ENCODE measurements at places on chromosomes 4 and X. TPM values are rescaled to one million over a fixed set of nuclear protein-coding genes. Genes with fewer than 3 reads are reported as not detected.

- no peak for DNase-seq
Observed at GRCh38 chr4:115275615-115276014, 162.2 kb upstream of the NDST4 start.

The HMX1 gene
- not detected for total RNA-seq

DNA sequence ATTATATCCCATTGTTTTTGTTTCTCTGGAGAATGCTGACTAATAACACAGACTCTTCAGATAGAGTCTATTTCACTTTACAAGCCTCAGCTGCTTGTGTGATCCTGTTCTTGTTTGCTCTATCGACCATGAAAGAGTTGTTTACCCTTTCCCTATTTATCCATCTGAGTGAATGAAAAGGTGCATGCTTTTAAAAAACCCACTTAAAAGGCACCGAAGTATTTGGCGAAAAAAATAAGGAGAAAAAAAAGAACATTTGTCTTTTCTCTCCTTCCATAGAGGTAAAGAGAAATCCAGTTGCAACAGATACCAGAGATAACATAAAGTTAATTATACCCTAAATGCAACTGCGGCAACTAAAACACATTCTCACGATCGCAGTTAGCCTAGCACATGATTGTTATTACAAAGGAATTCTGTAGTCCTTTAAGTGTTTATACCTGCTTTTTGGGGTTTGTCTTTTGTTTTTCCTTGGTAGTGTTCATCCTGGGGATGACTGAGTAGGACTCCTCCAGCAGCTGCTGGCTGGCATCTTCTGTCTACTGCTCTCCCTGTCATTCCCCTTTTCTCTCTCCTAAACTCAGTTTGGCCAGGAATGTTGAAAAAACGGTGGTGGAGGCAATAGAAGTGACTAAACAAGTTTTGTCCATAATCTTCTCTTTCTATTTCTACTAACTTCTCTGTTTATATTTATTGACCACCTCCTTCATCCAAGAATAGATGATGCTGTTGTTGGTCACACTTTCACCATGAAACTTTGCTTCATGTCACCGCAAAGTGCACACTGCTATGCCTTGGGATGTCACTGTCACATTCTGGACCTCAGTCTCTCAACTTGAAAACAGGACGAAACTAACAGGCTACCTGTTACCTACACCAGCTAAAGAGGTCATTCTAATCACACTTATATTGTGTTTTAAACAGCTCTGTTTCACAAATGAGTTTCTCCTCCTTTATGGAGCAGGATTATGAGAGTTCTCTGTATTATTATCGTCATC, 41.9 kb upstream of the FRAS1 start:
- DNase-seq = no peak

The TLR8 gene
- total RNA-seq = not detected

DNA sequence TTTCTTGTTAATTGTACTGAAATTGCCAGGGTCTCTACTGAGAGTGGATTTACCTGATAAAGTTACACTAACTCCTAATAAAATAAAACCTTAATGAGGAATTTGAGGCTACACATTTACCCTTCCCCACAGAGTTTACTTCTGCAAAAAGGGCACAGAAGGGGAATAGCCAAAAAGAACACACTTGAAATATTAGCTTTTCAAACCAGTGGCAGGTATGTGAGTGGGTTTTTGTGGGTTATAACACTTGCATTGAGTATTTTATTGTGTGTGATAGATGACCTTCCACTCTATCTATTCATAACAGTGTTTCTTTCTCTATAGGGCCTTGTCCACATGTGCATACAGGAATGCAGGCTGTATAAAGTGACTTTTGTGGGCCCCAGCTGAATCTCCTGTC, 5.0 kb upstream of the GPR174 start:
- DNase-seq = no peak

DNA sequence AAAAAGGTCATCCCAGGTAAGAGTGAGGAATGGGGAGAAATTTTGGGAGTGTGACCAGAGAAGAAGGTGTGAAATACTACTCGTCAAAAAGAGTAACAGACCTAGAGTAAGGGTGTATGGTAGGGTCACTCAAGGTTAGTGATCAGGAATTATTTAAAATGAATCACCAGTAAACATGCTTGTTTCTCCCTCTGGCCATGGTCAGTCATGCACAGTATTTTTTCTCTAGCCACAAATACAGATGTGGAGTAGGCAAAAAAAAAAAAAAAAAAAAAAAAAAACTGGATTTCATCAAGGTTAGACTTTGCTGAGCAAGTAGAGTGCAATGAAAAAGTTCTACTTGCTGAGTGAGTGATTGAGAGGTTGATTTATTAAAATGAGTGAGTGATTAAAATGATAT, 34.2 kb upstream of the SLIT2 start:
- DNase-seq = no peak

The MGAT4D gene
- not detected for total RNA-seq

DNA sequence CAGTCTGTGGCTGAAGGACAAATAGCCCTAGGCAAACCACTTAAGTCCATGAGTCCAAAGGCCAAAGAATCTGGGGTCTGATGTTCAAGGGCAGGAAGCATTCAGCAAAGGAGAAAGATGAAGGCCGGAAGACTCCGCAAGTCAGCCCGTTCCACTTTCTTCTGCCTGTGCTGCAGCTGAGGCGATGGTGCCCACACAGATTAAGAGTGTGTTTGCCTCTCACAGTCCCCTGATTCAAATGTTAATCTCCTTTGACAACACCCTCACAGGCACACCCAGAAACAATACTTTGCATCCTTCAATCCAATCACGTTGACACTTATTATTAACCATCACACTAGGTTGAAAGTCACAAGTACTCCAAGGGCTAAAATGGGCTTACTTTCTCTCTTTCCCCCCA, 605.4 kb upstream of the GNPDA2 start:
- DNase-seq = no peak

DNA sequence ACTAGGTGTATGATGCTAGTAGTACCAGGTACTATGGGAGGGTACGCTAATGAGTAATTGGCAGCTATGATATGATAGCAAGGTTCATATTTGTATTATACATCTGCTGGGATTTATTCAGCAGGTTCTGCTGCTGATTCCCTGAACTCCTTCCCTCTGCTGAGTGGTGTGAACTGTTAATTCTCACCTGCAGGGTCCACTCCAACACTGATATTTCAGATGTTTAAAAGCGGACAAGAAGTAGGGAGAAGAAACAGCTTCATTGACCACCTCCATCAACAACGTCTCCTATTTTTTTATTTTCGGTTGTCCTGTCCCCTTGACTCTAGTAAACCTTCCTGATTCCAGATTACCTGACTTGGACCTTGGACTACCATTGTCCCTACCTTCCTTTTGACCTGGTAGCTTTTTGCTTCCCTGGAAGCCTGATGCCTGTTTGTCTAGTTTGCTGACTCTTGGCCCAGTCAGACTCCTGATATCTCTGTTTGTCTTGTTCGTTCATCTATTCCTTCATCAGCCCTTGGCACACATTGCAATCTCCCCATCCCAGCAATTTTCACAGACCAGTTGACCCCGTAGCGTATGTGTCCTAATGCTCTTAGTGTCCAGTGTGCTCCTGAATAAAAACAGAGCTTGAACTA, 34.0 kb upstream of the RNF128 start:
- DNase-seq = no peak

GRCh38 chr4:112140536-112140935, 4.7 kb upstream of the FAM241A start:
- DNase-seq = no peak

DNA sequence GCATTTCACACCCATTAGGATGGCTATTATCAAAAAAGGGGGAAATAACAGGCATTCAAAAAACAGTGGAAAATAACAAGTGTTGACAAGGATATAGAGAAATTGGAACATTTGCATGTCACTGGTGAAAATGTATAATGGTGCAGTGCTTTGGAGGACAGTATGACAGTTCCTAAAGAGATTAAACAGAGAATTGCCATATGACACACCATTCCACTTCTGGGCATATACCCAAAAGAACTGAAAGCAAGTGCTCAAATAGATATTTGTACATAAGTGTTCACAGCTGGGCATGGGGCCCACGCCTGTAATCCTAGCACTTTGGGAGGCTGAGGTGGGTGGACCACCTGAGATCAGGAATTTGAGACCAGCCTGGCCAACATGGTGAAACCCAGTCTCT, 348.1 kb downstream of the NR3C2 start:
- no peak for DNase-seq

- no peak for DNase-seq
Observed at GRCh38 chr4:149345424-149345823, 470.2 kb downstream of the IQCM start.

DNA sequence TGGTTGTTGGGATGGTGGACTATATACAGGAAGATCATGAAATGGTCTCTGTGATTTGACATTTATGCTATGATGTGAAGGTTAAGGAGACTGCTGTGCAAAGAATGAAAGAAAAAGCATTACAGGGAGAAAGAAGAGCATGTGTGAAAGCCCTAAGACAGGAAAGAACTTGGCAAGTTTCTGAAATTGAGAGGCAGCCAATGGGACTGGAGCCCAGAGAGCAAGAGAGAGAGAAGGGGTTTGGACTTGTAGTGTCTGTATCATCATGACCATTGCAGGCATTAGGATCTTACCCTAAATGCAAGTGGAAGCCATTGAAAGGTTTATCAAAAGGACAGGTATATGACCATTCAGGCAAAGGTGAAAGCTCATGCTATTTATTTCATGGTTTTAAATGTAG, 147.1 kb downstream of the NAA11 start:
- DNase-seq = no peak

The RNF150 gene
- total RNA-seq = not detected

GRCh38 chr4:165106518-165106917, 6.1 kb downstream of the TMEM192 start:
- DNase-seq = no peak

DNA sequence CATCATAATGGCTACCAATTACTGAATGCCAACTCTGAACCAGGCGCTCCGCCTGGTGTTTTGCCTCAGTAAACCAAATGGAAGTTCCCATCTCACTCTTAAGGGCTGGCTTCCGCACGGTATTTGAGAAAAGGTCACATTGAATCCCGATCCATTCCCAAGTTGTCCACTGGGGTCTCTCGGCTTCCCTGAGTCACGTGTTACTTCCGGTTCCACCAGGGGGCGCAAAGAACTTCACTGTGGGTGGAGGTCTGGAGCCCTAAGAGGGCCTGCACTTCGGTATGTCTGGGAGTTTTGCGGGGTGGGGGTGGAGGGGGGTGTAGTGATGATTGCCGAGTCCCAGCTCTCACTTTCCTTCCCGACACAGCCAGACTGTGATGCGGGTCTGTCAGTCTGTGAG, 13.4 kb upstream of the NHS start:
- no peak for DNase-seq

The TKTL1 gene
- total RNA-seq = 0.56 TPM

The MAGEE2 gene
- total RNA-seq = not detected

GRCh38 chr4:87030755-87031441, 96.1 kb downstream of the AFF1 start:
- DNase-seq = no peak

DNA sequence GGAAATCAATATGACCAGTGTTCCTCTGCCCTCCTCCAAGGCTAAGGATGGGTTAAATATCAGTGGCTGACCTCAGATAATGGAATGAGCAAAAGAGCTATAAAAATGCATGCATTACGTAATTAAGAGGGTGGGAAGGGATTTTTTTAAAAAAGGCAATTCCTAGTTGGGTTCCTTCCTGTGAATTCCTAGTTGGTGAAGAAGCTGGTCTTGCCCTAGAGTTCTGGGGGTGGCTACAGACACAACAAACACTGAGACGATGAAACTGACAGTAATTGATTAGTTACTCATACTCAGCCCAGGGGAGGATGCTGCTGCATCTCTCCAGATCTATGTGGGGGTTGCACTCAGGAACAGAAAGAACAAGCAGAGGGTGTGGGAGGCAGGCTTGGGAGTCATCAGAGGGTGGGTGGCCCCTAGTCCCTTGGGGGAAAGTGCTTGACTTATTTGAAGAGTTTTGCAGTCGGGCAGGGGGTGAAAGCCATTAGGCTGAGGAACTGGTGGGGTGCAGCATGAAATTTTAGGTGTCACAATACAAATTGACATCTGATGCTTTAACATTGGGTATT, 662.0 kb upstream of the FRG1 start:
- no peak for DNase-seq

The RNF128 gene
- total RNA-seq = not detected

The CDX4 gene
- total RNA-seq = not detected

The SPATA4 gene
- total RNA-seq = not detected

The STOX2 gene
- not detected for total RNA-seq

The GPRASP3 gene
- total RNA-seq = 1.6 TPM

The FGG gene
- total RNA-seq = not detected

The PSAPL1 gene
- not detected for total RNA-seq

The TREX2 gene
- total RNA-seq = 1.6 TPM

DNA sequence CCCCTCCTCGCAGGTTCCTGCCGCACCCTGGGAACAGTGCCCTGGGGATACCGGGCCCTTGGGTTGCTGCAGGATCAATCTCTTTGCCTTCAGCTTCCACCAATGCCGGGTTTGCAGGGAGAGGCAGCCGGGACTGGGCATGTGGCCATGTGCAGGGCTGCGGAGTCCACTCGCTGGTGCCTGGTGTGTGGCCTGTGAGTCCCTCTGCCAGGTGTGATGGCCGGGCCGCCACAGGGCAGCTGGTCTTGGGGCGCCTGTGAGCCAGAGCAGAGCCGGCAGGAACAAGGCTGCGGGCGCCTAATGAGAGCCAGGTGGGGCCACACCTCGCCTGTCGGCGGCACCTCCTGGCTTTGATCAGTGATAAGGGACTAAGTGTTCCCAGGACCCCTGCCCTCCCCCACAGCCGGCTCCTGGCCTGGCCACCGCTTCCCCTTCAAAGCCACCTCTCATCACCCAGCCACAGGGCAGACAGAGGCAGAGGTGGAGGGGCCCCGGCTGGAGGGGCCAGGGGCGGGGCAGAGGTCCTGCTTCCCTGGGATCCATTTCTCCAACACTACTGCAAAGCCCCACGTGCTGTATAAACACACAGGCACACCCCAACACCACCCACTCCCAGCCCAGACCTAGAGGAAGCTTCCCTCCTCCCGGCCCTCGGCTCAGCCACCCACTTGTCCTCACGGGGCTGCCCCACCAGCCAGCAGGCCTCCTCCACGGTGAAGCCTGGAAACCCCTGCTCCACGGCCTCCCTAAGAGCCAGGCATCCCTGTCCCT, 132.7 kb downstream of the CPZ start:
- DNase-seq = no peak

DNA sequence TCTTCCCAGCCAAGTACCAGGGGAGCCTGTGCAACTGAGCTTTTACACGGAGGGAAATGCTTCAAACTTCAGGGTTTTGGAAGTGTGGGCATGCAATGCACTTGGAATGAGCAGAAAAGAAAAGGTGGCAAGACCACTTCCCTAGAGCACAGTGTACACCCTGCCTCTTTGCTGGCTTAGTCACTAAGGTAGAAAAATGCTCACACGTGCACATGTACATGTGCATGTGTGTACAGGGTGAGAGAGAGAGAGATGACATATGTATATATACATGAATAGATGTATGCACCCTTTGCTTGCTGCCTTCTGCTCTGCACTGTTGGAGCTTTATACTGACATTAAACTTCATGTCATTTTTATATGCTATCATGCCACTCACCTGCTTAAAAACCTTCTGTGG, 7.9 kb upstream of the KLF3 start:
- no peak for DNase-seq

The ENPEP gene
- total RNA-seq = not detected

GRCh38 chr4:8082517-8083055, 76.0 kb downstream of the ABLIM2 start:
- DNase-seq = no peak

GRCh38 chrX:20507901-20508620, 241.4 kb upstream of the RPS6KA3 start:
- DNase-seq = no peak

Data from activated naive CD4-positive, alpha-beta T cell treated with anti-CD3 and anti-CD28 coated beads, Interleukin-2, amount 50 U/mL, for 72 hours (primary cell).